ENCODE measurements at places on chromosomes 16 and 17.

- no peak for DNase-seq
Measured at GRCh38 chr17:63947711-63948330, 15.7 kb upstream of the CD79B start.

DNA sequence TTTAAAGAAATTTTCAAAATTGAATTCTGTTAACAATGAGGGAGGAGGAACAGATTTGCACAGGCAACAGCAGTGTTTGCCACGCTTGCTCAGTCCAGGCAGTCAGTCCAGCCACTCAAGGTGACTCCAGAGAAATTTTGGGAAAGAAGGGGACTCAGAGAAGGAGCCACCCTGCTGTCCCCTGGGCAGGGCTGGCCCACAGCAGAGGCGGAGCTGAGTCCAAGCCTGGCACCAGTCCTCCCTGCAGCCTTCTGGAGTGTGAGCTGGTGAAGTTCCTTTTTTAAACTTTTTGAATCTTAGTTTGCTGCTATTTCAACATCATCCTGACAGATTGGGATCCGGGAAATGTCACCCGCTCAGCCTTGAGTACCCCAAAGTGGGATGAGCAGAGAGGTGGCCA, 14.5 kb upstream of the SLC47A2 start:
- DNase-seq: no peak

GRCh38 chr17:82915757-82916027, 75.9 kb upstream of the ZNF750 start:
- no peak for DNase-seq

GRCh38 chr17:48427598-48427997, 2.4 kb downstream of the SKAP1 start:
- DNase-seq: no peak

DNA sequence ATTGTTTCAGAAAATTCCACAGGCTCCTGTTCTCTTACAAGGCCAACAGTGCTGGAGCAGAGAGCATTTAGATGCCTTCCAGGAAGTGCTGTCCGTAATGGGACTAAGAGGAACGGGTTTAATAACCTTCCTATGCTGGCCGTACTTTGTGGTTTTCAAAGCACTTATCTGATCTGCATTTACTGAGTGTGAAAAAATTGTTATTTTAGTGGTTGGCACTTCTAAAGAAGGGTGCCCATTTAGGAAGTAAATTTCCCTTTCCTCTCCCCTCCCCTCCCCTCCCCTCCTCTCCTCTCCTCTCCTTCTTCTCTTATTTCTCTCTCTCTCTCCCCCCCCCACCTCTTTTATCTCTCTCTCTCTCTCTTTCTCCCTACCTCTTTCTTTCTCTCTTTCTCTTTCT, 72.0 kb upstream of the DNAJA2 start:
- DNase-seq: no peak

- peak; percentile 37 for DNase-seq
Measured at GRCh38 chr16:63289834-63290460, 1253.7 kb upstream of the CDH8 start.

- no peak for DNase-seq
Measured at GRCh38 chr16:51896013-51896412, 650.9 kb downstream of the TOX3 start.

DNA sequence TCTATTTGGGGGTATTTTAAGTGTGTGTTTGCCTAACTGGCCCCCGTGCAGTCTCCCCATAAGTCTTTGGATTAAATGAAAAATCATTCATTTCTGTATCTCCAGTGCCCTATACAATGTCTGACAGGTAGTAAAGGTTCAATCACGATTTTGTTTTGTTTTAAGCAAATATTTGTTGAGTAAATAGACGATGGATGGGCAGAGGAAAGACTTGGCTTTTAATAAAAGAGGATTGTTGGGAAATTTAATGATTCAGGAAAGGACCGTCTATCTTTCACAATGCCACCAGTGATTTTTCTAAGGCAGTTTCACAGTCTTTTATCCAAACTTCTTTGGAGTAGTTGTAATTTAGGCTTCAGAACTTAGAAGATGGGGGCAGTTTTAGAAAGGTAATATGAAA, 636.6 kb upstream of the GOT2 start:
- no peak for DNase-seq

GRCh38 chr17:33233811-33234177, 59.3 kb downstream of the ASIC2 start:
- no peak for DNase-seq

DNA sequence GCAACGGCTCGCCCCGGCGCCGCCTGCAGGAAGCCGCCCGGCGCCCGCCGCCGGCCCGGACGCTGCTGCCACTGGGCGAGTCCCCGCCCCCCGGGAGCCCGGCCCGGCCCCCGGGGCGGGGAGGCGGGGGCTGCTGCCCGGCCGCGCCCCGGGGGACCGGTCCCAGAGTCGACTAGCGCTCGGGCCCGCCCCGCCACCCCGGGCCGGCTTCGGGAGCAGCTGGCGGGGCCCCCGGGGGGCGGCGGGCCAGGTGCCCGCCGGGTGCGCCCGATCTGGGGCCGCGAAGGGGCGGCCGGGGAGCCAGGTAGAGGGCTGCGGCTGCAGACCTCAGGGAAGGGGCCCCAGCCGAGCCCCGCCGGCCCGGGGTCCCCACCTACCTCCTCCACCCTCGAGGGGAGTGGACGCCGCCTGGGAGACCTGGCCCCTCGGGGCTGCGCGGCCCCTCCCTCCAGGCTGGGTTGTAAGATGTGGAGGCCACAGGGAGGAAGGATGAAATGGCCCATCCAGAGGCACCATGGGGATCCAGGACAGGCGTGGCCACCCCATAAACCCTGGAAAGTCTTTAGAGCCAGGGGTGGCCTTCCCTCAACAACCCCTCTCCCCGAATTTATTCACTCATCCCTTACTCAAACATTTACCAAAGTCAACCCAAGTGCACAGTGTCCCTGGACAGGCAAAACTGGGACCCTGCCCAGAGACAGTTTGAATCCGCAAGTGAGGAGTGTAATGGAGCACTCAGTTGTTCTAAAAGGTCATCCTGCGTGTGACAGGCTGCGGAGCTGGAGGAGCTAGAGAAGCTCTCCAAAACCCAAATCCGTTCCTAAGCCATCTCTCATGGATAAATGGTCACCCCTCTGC, at the start of gene CDYL2:
TSS of gene CDYL2 (minus strand) at position 73 of the 858 bp plus-strand sequence. CDS start 425 bp downstream, outside the sequence.
- peak; percentile 52 for DNase-seq

GRCh38 chr17:35546487-35546886, 9.0 kb upstream of the SLFN12L start:
- DNase-seq: no peak
